ENCODE measurements at places on chromosomes 2 and 18. TPM values are rescaled to one million over a fixed set of nuclear protein-coding genes. Genes with fewer than 3 reads are reported as not detected.

DNA sequence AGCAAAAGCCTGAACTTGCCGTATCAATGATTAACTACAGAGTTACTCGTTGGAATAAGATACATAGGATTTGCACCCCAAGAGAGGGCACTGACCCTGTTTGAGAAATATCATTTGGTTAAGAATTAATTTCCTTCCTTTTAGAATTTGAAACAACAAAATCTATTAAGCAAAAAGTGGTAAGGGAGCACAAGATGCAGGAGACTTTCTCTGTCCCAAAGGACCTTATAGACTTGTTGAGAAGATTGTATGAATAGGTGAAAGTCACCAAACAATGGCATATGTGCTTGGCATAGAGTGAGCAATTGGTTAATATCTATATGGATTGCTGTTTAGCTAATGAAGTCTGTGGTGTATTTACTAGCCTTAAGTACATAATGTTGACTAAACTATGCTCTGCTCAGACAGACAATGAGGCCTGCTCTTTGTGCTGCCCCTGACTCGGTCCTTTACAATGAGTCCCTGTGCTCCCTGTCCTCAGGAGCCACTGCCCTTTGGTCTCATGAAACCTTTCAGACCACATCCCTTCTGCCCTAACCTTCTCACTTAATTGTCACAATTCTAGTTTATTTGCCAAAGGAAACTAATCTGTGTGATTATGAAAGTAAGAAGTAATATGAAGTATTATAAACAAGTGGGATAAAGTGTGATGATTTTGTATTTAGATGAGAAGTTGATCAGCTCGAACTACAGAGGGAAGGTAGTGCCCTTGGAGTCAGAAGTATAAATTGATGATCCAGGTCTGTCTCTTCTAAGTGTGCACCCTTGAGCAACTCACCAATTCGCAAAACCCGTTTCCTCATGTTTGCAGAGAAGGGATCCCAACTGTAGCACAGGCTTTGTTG, 21.2 kb upstream of the HNMT start:
- DNase-seq: no peak

- no peak for DNase-seq
Observed at GRCh38 chr2:166932032-166932431, 43.8 kb downstream of the XIRP2 start.

- DNase-seq: no peak
Observed at GRCh38 chr2:173424886-173425285, 70.2 kb downstream of the CDCA7 start.

- DNase-seq: no peak
Observed at GRCh38 chr2:184294831-184295230, 303.5 kb upstream of the ZNF804A start.

- no peak for DNase-seq
Observed at GRCh38 chr2:227404585-227405271, 17.0 kb upstream of the SCYGR1 start.

HRH4 gene
- 0.22 TPM for polyA plus RNA-seq

NOSTRIN gene
- 30.9 TPM for polyA plus RNA-seq

RBM45 gene
- 17.3 TPM for polyA plus RNA-seq

CABYR gene
- polyA plus RNA-seq: 5.8 TPM

PJVK gene
- polyA plus RNA-seq: 23.4 TPM

ANKMY1 gene
- polyA plus RNA-seq: 10.0 TPM

STARD6 gene
- polyA plus RNA-seq: 0.27 TPM

BMP10 gene
- not detected for polyA plus RNA-seq

Measured in left renal cortex interstitium (tissue), 4 donors.